ENCODE measurements at places on chromosomes 1 and 21.

DNA sequence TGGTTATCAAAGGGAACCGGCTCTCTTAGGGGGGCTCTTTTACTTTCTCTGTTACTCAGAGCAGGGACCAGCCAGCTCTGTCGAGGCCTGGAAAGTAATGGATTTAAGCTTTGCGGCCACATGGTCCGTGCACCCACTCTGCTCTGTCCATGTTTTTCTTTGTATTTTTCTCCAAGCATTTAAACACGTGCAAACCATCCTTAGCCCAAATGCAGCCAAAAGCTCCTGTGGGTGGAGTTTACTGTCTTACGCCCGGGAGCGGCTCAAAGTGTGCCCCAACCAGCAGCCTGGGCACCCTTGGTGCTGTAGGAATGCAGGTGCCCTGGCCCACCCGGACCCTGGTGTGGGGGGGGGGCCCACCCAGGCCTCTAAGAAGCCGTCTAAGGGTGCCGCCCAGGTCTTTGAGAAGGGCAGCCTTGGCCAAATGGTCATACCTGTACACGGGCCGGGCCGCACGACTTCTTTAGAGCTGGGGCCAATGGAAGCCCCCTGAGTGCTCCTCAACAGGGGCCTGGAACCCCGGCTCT is 29.2 kb upstream of the POFUT2 start:
- no peak for DNase-seq

DNA sequence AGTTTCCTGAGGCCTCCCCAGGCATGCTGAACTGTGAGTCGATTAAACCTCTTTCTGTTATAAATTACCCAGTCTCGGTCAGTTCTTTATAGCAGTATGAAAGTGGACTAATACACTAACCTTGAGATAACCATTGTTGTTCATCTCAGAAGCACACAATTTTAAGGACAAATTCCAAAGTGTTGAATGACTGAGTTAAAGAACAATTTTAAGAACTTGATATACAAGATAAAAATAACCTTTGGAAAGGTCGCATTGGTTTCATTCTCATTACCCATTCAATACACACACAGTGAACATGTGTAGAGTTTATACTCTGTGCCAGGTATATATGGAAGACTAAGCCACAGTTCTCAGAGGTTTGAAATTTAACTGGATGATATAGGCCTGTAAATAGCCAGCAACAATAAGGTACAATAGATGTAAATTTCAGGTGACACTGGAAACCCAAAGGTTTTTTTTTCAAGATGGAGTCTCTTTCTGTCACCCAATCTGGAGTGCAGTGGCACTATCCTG is 19.1 kb upstream of the SRSF10 start:
- DNase-seq, result no peak

DNA sequence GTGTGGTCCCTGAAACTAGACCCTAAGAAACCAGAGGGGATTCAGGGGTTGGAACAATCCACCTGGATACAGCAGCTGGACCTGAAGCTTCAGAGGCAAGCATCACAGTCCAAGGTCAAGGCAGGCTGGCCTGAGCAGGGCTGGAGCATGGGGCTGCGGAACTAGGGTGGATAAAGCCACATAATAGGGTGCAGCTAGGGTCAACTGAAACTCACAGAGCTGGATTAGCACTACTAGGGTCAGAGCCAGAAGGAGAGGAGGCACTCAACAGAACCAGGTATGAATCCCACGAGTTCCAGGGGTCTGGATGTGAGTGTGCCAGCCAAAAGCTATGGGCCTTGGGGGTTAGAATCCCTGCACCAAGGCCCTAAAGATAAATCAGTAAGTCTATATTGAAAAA is 231.0 kb upstream of the KIAA0040 start:
- no peak for DNase-seq

DNA sequence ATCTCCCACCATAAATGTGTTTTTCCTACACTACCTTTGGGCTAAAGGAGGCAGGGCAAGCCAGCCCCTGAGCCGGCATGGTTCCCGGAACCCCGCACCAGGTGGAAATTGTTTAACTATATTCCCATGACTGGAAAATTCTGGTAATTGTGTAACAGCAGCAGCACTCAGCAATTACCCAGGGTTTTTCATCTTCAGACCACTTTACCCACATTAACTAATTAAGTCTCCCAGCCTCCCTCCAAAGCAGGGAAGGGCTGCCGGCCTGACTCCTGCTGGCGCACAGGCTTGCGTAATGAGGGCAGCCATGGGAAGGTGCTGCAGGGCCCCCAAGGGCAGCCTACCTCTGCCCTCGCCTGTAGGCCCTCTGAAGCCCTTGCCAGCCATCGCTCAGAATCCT is 140.7 kb upstream of the VAMP3 start:
- DNase-seq, result no peak

- DNase-seq, result no peak
Measured at GRCh38 chr1:202623075-202623474, 87.2 kb downstream of the SYT2 start.

DNA sequence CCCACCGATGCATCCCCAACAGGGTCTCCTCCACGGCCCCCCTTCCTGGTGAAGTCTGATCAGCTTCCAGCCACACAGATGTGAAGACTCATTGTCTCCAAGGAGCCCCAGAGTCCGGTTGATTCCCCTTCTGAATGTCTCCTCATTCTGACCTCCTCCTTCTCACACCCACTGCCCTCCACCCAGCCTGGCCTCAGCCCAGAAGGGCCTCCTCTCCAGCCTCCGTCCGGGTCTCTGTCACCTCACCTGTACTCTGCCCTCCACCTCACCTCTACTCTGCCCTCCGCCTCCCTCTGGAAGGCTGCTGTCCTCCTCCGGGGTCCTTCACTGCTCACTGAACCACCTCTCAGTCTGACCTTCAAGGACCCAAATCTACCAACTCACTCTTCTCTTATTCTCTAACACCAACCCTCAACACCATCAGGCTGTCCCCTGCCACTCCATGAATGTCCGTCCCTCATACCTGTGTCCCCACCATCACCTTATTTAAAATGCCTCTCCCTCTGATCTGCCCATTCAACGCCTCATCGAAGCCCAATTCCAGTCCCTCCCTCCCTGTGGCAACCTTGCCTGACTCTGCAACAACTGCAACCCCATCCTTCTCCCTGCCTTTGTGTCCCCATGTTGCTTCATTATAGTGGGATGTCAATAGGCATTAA is 201.2 kb downstream of the TOMM20 start:
- no peak for DNase-seq

All from stimulated activated CD8-positive, alpha-beta memory T cell treated with anti-CD3 and anti-CD28 coated beads, Interleukin-15, amount 100 ng/mL, for 24 hours (primary cell).